C1 segment of cervical spinal cord (tissue), 14 donors: ENCODE measurements at places on chromosomes 6 and 20.

GRCh38 chr6:112289038-112289566 lies 34.7 kb upstream of the LAMA4 start:
- DNase-seq, result no peak

- DNase-seq, result no peak
Observed at GRCh38 chr20:40802886-40803285, 113.8 kb upstream of the MAFB start.

- DNase-seq, result no peak
Observed at GRCh38 chr6:81844686-81845085, 92.2 kb upstream of the TENT5A start.

- DNase-seq, result no peak
Observed at GRCh38 chr6:127816643-127817042, 84.2 kb downstream of the THEMIS start.

GRCh38 chr6:24916496-24916895 lies 19.3 kb downstream of the RIPOR2 start:
- DNase-seq, result no peak

- DNase-seq, result no peak
Observed at GRCh38 chr6:133741375-133741861, 147.5 kb upstream of the TCF21 start.

- no peak for DNase-seq
Observed at GRCh38 chr6:112008482-112008881, 45.4 kb upstream of the CCN6 start.

DNA sequence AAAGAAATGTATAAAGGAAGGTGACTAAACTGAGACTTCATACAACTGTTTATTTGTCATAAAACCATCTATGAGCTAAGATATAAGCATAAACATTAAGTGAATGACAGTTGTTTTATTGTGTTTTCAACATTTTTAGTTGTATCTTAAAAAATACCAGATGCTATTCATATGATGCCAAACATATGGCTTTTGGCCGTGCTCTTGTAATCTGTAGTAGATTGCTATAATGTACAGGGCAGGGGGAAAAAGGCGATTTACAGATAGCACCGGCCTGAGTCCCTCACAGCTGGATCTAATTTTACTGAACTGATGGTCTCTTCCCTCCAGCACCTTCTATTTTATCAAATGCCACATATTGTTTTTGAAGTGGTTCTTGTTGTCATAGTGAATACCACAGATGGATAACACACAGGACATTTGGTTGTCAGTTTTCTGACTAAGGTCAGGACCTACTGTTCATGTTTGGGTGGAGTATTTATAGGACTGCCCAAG lies 48.2 kb downstream of the CENPW start:
- no peak for DNase-seq

- no peak for DNase-seq
Observed at GRCh38 chr6:156597095-156597494, 180.1 kb upstream of the ARID1B start.

DNA sequence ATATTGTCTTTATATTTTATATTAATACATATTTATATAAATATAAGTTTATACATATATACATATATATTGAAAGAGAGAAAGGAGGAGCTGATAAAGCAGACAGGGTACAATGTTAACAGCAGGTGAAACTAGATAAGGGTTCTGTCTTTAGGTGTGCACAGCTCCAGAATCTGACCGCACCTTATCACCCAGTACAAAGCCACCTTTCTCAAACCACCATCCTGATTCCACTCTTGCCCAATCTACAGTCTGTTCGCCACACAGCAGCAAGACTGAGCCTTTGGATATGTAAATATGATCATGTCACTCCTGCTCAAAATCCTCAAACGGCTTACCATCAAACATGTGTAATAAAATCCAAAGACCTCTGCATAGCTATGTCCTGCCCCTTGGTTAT lies 34.7 kb upstream of the ASCC3 start:
- DNase-seq, result no peak
